HCT116 (cell line): ENCODE measurements at places on chromosomes 3 and 15.

DNA sequence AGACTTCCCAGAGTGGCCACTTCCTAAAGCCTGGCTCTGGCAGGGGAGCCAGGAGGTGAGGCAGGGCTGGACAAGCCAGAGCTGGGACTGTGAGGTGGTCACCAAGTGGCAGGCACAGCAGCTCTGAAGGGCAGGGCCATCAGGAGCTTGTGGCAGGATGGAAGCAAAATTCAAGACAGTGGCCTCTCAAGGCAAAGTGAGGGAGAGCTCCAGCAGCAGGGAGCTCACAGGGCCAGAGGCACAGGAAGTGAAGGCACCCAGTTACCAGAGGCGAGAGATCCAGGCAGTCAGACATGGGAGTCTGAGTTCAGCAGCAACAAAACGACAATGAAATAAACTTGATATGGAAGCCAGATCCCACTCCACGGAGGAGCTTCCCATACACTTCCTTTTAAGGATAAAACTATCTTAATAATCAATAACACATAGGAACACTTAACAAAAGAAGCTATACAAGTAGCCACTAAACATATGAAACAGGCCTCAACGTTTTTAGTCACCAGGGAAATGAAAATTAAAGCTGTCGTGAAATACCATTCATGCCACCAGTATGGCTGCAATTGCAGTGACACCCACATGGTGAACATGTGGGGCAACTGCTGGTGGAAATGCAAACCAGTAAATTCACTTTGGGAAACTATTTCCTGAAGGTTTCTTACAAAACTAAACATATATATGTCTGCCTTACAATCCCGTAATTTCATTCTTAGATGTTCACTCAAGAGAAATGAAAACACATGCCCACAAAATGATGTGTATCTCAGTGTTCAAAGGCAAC lies 35.4 kb upstream of the TMEM158 start:
- DNase-seq, result no peak

GRCh38 chr3:5022966-5023776 lies 43.9 kb downstream of the BHLHE40 start:
- peak; percentile 97 for DNase-seq

DNA sequence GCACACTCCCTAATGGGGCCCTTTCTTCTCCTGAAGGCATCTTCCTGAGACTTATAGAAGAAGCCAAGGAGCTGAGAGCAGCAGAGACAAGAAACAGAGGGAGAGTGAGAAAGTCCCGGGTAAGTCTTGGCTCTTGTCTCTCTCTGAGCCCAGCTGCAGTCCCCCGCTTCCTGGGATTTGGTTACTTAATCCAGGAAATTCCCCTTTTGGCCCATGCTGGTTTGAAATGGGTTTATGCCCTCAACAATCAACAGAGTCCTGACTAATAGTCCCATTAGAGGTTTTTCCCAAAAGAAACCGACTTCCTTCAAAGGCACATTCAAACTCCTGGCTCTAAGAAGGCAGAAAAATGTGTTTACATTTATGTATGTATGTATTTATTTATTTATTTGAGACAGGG lies 22.0 kb downstream of the TMEM158 start:
- DNase-seq, result no peak

DNA sequence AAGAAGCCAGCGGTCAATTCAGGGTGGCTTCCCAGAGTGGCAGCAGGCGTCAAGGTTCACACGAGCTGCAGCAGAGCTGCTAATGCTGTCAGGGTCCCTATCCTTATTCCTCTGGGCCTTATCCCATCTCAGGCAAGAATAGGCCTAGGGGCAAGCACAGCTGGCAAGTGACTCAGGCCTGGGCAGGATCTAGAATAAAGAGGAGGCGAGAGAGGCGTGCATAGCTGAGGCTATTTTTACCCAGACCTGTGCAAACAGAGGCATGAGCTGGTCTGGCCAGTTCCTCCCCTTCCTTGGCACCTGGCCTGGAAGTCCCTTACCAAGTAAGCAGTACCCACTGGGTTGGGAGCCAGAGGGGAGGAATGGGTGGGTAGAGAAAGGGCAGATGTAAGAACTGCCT lies 12.2 kb upstream of the VIPR1 start:
- DNase-seq, result peak; percentile 59

GRCh38 chr15:26773917-26774316 lies 1.1 kb upstream of the GABRB3 start:
- DNase-seq, result no peak

DNA sequence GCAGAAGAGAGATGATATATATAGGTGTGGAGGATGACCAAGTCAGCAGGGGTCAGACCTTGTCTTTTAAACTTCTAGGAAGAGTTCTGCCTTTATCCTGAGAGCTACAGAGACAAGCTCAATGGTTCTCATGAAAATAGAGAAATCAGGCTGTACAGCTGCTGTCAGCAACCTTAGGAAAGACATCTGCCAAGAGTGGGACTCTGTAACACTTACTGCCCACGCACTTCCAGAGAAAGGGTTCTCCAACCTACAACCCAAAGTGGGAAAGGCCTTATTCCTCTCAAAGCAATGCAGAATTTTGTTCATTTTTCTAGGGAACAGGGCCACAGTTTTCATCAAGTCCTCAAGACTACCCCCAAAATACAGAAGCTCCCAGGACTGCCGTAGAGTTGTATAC lies 138.7 kb downstream of the STT3B start:
- DNase-seq, result no peak

- no peak for DNase-seq
Observed at GRCh38 chr3:33438881-33439545, 1.2 kb downstream of the UBP1 start.

- no peak for DNase-seq
Observed at GRCh38 chr3:71035886-71036285, 547.6 kb downstream of the FOXP1 start.

DNA sequence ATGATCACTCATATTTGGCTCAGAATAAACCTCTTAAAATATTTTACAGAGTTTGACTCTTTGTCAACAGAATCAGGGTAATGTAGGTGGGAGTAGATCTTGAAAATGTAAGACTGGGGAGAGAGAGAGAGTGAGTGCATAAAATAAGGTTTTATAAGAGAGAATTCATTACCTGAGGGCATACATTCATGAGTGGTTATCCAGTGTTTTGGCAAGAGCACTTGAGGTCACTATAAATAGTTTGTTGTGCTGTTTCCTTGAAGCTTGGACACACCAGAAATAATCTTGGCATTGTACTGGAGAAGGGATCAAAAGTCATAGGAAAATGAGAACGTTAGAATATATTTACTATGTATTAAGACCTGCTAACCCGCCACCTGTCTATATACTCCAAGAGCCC lies 33.4 kb downstream of the SLC28A2 start:
- DNase-seq, result no peak

- DNase-seq, result no peak
Observed at GRCh38 chr3:126358816-126359181, 1.6 kb upstream of the KLF15 start.

GRCh38 chr3:196609805-196610515 lies 29.5 kb upstream of the NRROS start:
- no peak for DNase-seq

- DNase-seq, result no peak
Observed at GRCh38 chr15:92524874-92525565, 130.6 kb downstream of the FAM174B start.

DNA sequence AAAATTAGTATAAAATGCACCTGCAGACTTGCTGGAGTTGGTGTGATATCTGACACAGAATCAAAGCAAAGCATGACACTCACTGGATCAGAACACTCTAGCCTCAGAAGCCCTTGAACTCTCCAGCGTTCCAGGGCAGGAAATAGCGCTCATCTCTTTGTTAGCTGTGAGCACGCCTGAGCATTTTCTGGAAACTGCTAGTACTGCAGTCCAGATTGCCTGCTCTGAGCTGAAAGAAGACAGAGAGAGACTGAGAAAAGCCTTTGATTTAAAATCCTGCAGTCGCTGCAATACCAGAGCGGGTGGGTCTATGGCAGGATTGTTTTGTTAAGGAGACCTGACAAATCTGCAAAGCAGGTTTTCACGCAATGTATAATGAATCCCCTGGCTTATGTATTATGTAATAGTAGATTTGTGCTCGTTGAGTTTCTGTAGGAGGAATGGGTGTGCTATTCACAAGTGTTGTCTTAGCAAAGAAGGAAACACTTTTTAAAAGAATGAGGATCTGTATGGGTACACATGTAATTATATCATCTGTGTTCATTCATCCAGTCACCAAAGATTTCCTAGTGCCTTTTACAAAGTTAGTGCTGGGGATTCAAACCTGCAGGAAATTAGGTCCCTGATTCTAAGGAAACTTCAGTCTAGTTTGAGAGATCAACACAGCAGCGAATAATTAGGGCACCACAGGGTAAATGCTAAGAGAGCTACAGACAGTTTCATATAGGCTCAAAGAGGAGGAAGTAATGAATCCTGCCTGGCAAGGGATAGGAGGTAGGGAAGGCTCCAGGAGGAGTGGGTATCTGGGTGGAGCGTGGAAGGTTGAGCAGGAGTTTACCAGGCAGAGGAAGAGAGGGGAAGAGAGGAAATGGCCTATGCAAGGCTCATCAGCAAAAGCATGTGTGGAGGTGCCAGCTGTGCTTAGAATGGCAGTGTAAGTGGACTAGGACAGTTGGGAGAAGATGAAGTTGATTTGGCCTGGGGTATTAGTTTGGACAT lies 26.1 kb upstream of the MGLL start:
- no peak for DNase-seq

GRCh38 chr3:190101320-190102011 lies 19.2 kb downstream of the P3H2 start:
- DNase-seq, result no peak

DNA sequence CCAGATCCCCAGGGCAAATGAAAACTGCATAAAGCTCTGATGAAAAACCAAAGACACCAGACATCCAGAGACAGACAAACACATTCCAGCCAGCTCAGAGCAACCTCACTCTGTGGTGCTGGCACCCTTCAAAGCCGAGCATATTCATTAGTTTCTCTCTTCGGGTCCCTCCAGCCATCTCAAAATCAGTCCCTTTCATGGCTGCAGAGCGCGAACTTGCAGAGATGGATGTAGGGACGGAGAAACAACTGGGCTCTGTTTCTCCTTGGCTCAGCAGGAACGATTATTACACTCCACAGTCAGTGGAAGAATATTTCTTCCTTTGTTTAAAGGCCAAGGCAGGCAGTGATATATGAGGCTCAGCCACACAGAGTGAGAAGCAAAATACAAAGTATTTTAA lies 50.4 kb upstream of the SYN2 start:
- DNase-seq, result no peak

- DNase-seq, result no peak
Observed at GRCh38 chr3:23646184-23646920, 159.4 kb upstream of the UBE2E1 start.

- DNase-seq, result no peak
Observed at GRCh38 chr3:138942271-138942670, 4.7 kb downstream of the FOXL2 start.

DNA sequence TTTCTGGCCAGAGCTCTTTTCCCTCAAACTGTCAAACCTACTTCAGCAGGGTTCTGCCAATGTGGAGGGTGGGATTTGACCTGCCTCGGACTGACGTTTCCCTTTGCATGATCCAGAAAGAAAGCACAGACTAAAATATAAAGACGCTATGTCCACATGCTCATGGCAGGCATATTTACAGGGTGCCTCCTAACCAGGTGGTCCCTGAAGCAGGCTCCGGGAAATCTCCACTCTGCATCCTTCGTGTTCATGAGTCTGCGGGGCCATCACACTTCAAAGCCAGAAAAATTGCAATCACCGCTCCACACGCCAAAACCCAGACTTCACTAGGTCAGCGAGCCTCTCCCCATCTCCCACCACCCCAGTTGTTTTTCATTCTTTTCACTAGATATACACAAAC lies 143.3 kb upstream of the IGF1R start:
- DNase-seq, result no peak

- no peak for DNase-seq
Observed at GRCh38 chr15:90184786-90185704, 16.1 kb upstream of the SEMA4B start.

- DNase-seq, result no peak
Observed at GRCh38 chr15:41215708-41216107, 14.8 kb downstream of the EXD1 start.

DNA sequence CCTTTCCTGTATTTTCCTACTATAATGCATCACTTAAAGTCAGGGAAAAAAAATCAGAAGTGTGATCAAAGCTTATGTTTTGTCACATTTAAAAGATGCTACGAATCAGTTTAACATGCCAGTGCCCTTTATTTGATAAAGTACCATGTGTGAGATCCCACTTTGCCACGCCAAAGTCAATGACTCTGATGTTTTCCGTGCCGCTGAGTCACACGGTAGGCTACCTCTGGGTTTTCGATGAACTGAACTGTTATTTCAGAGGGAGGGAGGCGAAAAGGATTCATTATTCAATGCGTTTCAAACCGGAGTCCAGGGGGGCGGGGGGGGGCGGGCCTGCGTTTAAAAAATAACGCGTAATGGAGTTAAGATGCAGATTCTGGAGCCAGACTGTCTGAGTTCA lies 203.0 kb downstream of the ABHD5 start:
- no peak for DNase-seq

DNA sequence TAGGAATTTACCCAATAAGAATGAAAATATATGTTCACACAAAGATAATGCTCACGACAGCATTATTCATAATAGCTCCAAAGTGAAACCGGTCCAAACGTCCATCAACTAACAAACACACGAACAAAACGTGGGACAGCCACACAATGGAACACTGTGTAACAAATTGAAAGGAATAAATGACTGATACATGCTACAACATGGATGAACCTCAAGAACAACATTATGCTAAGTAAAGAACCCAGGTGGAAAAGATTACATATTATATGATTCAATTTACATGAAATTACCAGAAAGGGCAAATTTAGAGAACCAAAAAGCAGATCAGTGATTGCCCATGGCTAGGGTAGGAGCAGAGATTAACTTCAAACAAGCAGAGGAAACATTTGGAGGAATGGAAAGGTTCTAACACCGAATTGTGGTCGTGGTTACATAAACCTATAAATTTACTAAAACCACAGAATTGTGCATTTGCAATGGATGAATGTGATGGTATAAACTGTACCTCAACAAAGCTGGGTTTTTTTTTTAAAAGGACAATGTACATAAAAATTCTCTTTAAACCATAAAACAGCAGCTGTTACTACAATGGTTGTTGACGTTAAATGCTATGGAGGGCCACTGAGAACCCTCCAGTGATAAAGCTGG lies 76.3 kb downstream of the XXYLT1 start:
- DNase-seq, result no peak

GRCh38 chr15:69924531-69924930 lies 173.2 kb downstream of the TLE3 start:
- no peak for DNase-seq

- no peak for DNase-seq
Observed at GRCh38 chr15:68278595-68279405, 1.3 kb downstream of the FEM1B start.

GRCh38 chr15:70214276-70214675 lies 116.6 kb upstream of the TLE3 start:
- DNase-seq, result no peak

GRCh38 chr15:88610701-88611231 lies 10.4 kb upstream of the AEN start:
- no peak for DNase-seq
